ENCODE measurements at places on chromosomes 6 and 20.

DNA sequence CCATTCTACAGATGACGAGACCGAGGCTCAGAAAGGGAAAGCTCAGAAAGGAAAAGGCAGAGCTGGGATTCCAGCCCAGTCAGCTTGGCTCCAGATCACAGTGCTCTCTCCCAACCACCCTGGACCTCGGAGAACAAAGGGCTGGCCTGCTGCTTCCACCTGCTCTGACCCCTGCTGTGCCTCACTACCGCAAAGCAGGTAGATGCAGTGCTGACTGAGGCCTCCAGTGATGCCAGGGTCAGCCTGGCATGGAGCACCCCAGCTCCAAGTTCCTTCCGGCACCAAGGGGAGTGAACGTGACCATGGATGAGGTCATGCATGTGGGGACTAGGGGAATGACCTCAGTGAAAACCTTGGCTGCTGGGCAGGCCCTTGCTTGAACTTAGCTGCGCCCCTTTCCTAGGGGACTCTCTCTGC, 20.7 kb upstream of the TLDC2 start:
- no peak for DNase-seq

- DNase-seq: no peak
Measured at GRCh38 chr6:17015551-17016381, 86.1 kb upstream of the STMND1 start.

DNA sequence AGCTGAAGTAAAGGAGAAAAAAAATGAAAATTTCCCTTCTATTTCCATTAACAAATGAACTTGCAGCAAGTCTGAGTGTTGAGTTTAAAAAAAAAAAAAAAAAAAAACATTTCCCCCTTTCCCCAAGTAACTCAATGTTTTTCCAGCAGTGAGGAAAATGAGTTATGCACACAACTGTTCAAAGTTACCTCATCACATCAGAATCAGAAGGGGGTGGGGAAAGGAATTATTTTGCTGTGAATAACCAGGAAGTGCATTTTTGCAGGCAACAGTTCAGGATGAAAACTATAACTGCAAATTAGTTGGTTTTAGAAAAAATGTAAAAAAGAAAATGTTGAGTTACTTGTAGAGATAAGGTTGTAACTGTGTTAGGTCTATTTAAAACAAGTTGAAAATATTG, 568.9 kb upstream of the CITED2 start:
- DNase-seq: peak; percentile 27

GRCh38 chr6:166333172-166333995, 9.0 kb downstream of the SFT2D1 start:
- DNase-seq: no peak

- DNase-seq: no peak
Measured at GRCh38 chr6:154705471-154706113, 27.6 kb upstream of the SCAF8 start.

DNA sequence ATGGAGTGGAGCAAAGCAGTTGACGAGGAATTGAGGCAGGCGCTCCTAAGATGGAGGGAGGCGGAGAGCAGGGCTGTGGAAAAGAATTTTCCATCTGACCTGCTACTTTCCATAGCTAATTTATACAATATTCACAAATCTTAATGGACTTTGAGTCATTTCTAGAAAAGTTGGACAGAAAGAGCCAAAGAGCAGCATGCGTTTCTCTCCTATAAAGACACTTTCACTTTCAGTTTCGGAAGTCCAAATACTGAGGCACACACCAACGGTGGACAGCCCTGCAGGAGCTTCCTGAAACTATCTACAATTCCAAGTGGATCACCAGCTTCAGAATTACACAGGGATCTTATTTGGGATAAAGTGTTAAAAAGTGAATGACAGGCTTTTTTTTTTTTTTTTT, 43.5 kb downstream of the PANK2 start:
- no peak for DNase-seq

- DNase-seq: no peak
Measured at GRCh38 chr6:149273318-149273717, 44.2 kb upstream of the TAB2 start.

- DNase-seq: no peak
Measured at GRCh38 chr6:111583221-111583620, 22.5 kb downstream of the TRAF3IP2 start.

GRCh38 chr20:24916412-24916811, 32.7 kb upstream of the CST7 start:
- no peak for DNase-seq

DNA sequence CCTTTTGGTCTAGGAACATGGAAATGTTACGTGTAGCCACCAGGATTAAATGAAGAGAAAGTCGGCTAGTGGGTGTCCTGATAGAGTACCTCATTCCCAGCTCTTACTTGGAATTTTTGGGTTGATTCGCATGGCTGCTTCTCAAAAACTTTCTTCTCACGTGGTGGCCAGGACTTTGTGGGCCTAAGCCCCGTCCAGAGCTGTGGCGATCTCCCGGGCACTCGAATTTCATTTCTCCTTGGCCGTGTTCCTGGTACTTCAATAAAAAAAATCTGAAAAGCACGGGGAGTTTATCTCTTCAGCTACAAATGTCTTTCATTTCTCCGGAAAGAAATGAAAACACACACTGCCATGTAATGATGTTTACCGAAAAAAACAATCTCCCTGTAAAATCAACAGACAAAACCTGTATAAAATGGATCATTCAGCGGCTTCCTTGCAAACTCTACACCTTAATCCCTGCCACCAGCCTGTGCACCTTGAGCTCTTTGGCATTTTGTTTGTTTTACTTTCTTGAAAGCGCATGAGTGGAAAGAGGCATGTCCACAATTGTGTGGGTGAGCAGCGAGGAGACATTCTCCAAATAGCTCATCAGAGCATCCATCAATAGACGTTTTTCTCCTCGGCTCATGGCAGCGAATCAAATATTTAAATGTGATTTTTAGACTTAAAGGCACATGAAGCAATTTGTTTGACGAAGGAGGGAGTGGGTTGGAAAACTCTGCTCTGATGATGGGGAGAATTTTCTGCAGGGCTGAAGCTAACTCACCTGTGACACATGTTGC, 173.1 kb downstream of the TFAP2C start:
- no peak for DNase-seq

DNA sequence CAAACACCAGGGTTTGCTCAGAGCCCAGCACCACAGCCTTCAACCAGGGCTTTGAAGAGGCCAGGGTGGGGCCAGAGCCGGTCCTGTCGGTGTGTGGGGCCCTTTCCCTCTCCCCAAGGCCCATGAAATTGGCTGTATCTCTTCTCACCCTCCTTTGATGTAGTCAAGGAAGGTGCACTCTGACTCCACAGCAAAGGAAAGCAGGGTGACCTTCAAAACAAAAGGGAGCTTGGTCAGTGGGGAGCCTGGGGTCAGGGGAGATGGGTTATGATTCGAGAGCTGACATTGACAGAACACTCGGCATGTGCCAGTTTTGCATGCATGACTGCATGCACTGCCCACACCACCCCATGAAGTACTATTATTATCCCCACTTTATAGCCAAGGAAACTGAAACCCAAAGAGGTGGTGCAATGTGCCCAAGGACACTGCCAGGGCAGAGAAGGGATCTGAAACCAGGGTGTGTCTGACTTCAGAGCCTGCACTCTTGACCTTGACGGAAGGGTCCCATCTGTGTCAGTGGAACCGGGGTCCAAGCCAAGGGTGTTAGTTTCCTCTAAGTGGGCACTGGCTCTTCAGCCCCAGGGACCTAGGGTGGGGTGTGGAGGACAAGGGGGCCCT, 55.4 kb downstream of the RAB44 start:
- DNase-seq: no peak

- no peak for DNase-seq
Measured at GRCh38 chr20:35541118-35541782, 628 bp upstream of the ERGIC3 start.

- no peak for DNase-seq
Measured at GRCh38 chr20:19232997-19233794, 20.8 kb downstream of the SLC24A3 start.

- no peak for DNase-seq
Measured at GRCh38 chr6:107735906-107736635, 88.0 kb downstream of the SCML4 start.

DNA sequence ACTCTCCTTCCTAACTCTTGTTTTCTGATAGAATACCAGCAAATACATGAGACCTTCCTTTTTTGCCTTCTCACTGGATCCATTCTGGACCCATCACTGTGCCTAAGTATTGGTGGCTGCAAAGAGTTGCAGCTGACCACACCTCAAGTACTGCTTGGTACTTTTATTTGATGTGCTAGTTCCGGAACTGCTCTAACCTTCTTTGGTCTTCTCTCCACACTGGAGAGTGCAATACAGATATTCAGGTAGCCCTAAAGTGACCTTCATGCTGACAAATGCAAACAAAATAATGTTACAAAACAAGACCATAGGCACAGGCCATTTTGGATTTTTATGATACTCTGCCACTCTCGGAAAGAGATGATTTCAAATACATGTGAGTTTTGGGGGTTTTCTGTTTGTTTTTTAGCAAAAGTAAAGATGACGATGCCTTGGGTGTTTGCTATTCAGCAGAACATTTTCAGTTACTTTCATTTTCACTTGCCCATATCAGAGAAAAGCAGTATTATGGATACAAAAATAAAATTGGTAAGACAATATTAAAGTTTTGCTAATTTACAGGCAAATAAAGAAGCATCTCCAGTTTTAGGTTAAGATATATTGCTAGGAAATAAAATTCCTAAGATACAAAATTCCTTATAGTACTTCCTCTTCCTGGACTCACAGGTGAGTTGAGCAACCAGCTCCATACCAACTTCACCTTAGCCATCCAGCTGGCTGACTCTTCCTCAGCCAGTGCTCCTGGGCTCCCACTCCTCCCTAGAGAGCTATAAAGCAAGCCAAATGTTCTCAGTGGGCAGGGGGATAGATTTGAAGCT, 42.0 kb downstream of the PTPRK start:
- peak; percentile 24 for DNase-seq

GRCh38 chr6:34934516-34934915, 45.5 kb downstream of the ANKS1A start:
- no peak for DNase-seq
